ENCODE measurements at places on chromosomes 3 and 15.

- peak; percentile 22 for DNase-seq
Measured at GRCh38 chr3:88005066-88005465, 53.7 kb downstream of the CGGBP1 start.

DNA sequence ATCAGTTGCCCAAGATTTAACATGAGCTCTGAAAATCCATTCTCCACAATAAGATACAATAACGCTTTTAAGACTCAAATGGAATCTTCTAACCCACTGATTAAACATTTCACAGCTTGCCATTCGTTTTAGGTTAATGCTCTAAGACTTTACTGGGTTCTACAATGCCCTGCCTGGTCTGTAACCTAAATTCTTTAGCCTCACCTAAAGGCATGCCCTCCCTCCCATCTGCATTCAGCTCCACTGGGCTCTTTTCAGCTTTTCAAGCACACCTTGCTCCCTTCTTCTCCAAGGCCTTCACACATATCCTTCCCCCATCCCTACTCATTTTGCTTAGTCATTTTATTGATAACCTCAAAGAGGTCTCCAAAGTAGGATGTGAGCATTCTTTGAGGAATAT is 290.9 kb downstream of the LSAMP start:
- DNase-seq: no peak

DNA sequence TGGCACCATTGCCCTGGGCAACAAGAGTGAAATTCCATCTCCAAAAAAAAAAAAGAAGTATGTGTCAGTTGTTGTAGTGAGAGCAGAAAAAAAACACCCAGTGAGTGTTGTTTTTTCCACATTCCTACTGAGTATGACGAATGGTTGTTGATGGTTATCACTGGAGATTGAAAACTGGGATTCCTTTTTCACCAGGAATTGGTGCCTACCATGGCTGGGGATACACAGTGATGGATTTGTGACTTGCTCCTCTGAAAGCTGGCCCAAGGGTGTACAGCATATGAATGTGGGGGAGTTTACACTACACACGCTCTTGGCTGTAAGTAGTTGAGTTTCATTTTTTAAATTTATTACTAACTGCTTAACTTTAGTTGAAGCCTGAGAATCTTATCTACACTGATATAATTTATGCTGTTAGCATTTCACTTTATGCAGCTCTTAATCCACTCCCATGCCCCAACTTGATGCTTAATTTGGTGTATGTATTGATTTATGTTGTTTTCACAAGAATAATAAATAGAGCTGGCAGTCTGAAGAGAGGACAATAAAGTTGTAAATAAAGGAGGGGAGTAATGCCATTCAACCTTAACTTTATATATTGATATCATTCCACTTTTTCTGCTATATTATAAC is 56.0 kb upstream of the MME start:
- no peak for DNase-seq

DNA sequence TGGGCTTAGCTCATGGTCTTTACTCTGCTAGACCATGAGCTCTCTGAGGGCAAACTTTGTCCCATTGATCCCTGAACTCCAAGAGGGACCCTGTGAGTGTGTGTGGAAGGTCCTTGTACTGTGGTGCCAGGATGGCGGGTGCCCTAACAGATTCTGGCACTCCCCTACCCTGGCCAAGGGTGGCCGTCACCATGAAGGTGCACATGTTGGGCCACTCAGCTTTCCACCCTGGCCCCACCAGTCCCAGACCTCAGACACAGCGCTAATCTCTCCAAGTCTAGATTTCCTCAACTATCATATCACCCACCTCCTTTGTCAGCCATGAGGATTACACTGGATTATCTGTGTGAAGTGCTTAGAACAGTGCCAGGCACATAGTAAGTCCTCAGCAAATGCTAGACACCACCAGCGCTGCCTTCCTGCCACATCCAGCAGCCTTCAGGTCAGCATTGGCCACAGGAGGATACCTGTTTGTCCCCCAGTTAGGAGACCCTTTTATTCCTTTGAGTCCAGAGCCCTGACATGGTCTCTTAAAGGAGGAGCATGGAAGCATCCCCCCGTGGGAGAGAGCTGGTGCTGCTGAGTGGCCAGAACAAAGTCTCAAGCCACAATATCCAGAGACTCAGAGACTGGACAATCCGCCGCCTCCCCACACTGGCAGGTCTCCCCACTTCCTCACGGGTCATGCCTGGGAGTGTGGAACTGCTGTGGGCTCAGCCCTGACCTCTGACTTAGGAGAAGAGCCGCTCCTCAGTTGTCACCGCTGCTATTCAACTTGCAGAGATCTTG is 44.5 kb upstream of the SLCO2A1 start:
- DNase-seq: no peak

DNA sequence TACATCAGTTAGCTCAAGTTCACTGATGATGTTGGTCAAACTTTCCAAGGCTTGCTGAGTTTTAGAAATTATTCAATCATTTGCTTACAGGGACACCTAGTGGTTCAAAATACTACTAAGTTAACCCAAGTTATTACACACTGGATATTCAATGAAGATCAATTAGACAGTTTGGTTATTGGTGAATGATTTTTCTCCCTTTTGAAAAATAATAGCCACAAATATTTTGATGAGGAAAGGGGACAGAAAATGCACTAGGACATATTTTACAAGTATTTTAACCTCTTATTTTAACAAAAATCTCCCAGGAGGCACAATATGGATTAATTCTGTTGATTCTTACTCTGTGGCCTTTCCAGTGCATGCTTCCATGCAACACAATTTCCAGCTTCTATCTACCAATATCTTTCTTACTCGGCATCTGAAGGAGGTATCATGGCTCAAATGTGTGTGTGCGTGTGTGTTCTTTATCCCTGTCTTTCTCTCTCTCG is 20.1 kb upstream of the GOLGA6L2 start:
- DNase-seq: no peak

- no peak for DNase-seq
Measured at GRCh38 chr15:79944622-79945021, 26.4 kb downstream of the BCL2A1 start.

DNA sequence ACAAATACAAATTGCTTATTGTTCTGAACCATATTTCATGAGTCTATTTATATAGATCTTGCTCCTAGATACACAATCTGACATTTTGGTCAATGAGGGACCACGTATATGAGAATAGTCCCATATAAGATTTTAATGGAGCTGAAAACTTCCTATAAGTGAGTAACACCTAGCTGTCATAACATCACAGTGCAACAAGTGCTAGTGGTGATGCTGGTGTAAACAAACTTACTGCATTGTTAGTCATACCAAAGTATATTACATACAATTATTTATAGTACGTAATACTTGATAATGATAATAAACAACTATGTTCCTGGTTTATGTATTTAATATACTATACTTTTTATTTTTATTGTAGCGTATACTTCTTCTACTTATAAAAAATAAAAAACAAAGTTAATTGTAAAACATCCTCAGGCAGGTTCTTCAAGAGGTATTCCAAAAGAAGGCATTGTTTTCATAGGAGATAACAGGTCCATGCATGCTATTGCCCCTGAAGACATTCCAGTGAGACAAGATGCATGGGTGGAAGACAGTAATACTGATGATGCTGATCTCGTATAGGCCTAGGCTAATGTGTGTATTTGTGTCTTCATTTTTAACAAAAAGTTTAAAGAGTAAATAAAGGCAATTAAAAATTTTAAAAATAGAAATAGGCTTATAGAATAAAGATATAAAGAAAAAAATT is 46.8 kb upstream of the NAALADL2 start:
- no peak for DNase-seq

DNA sequence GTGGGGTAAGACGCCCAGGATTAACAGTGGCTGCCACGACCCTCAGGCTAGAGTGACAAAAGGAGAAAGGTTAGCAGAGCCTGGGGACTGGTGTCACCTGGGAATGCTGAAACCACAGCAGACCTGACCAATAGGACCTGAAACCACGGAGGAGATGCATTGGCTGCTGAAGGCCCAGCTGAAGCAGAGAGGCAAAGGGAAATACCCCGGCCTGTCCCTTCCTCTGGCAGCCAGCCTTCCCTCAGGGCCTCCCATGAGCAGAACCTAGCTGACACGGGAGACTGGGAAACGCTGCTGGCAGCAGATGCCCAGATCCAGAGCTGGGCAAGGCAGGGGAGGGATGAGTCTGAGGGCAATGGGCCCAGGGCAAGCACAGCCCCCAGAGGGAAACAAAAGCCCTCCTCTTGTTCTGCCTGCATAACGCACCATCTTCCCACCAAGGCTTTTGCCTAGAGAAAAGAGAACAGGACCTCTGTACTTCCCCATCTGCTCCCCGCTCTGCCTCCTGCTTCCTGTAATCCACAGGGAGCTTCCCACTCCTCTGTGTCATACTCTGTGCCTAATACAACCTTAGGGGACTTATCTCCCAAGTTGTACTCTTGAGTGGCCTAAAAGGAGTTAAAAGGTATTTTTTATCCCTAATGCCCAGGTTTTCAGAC is 216.2 kb downstream of the ABHD5 start:
- DNase-seq: no peak

DNA sequence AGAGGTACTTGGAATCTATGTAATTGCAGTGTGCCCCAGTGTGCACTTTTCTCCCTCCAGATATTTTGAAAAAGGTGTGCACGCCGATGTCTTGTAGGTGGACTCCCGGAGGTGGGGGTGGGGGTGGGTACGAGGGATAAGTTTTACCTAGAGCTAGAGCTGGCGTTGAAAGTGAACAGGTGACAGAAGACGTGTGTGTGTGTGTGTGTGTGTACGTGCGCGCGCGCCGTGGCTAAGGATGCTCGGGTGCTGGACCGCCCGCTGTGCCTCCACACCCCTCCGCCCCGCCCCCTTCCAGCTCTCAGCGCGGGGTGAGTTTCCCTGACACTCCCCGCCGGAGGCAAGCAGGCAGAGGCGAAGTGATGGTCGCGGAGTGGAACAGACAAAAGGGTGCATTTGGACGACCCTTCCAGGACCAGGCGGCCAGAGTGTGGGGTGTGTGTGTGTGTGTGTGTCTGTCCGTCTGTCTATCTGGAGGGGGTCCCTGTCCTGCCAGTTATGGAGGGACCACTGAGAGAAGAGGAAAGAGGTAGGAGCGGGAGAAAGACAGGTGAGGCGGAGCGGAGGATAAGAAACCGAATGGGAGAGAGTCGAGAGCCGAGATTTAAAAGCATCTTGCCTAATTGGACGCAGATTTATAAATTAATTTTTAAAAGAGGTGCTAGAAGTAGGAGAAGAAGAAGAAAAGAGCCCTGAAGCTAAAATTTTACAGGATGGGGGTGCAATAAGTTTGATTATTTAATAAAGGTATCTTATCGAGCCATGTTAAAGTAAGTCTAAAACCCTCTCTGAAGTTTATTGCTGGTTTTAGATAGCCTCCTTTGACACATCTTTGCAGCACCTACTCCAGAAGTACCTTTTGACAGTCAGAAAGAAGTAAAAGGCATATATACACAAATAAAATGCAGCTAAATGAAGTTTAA is 335.8 kb upstream of the THRB start:
- DNase-seq: no peak

- no peak for DNase-seq
Measured at GRCh38 chr3:156274791-156275190, 154.4 kb downstream of the KCNAB1 start.

DNA sequence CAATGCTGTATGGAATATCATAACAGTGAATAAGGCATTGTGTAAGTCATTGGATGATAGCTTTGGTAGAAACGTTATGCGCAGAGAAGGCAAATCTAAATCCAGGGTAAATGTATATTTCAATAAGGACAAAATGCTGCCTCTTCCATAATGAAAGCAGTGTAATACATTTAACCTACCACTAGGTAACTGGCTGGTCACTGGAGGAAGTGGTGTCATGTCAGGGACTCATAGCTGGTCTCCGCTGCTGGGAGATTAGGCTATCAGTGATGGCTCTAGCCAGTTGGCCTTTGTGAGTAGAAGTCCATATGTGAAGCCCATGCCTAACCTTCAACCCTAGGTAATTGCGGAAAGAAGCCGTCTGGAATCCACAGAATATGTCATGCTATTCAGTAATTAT is 140.9 kb downstream of the NLGN1 start:
- no peak for DNase-seq

- no peak for DNase-seq
Measured at GRCh38 chr3:73504239-73504638, 120.5 kb downstream of the PDZRN3 start.

- no peak for DNase-seq
Measured at GRCh38 chr15:58437531-58438105, 5.8 kb downstream of the LIPC start.
